NCI-H2227 treated with DMSO at 0.1 percent for 48 hours (cell line): ENCODE measurements at places on chromosomes 6 and 20.

- no peak for DNase-seq
Observed at GRCh38 chr6:169212436-169212835, 41.2 kb downstream of the THBS2 start.

- DNase-seq = no peak
Observed at GRCh38 chr20:53163486-53163885, 191.3 kb downstream of the TSHZ2 start.

DNA sequence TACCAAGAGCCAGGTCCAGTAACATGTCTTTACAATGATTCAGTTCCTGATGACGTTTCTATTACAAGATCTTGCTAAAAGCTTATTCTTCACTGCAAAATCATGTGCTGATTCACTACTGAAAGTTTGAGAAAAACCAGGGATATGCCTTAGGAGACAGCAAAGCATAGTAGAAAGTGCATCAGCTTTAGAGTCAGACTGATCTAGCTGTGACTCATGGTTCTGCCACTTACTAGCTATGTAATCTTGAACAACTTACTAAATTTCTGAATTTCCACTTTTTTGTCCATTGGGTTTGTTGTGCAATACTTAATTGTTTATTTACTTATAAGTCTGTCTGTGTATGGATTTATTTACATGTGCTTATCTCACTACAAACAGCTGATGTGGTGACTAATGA, 198.5 kb upstream of the RSPO3 start:
- no peak for DNase-seq

- no peak for DNase-seq
Observed at GRCh38 chr6:3383525-3383924, 73.3 kb downstream of the SLC22A23 start.

GRCh38 chr6:12490351-12490903, 200.3 kb downstream of the EDN1 start:
- no peak for DNase-seq

- no peak for DNase-seq
Observed at GRCh38 chr20:61129311-61129710, 122.8 kb upstream of the CDH4 start.

- DNase-seq = no peak
Observed at GRCh38 chr6:41463062-41463930, 82.9 kb upstream of the FOXP4 start.

GRCh38 chr20:6940876-6941275, 173.4 kb downstream of the BMP2 start:
- no peak for DNase-seq

DNA sequence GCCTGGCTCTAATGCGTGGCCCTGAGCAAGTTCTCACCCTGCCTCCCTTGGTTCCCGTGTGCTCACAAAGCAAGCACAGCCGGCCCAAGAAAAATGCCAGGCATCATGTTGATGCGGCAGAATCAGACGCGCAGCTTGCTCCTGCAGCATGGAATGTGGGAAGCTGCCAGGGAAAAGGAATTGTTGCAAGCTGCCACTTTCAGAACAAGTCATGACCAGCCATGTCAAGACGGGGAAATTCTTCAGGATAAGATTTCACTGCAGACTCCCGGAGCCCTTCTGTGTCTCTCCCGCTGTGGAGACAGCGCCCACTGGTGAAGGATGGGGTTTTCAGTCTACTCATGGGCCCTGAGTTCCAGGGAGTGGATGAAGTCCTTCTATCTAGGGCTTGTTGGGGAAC, 4.6 kb downstream of the DACT2 start:
- no peak for DNase-seq

DNA sequence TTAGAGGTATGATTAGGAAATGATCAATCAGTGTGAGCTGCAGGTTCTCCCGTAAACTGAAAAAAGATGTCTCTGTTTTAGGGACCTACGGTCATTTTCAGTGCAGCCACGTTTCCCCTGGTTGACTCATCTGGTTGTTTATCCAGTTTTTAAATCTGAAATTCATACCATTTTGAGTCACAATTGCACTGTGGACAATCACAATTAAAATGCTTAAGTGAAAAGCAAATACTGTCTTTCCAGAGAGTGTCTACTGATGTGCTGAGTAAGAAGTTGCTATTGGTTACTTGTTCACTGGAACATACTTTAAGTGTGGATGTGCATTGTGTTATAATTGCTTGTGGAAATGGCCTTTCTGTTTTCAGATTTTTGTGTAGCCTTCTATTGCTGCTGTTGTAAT, 305.1 kb upstream of the SASH1 start:
- DNase-seq = no peak

- DNase-seq = no peak
Observed at GRCh38 chr20:9412309-9412708, 102.1 kb upstream of the LAMP5 start.

- DNase-seq = no peak
Observed at GRCh38 chr6:169189686-169190085, 64.0 kb downstream of the THBS2 start.

GRCh38 chr6:114419175-114419574, 76.4 kb upstream of the HS3ST5 start:
- no peak for DNase-seq

GRCh38 chr6:36546308-36546919, 865 bp downstream of the STK38 start:
- no peak for DNase-seq

GRCh38 chr20:43446361-43446879, 11.3 kb upstream of the SRSF6 start:
- no peak for DNase-seq

- no peak for DNase-seq
Observed at GRCh38 chr20:61919239-61919638, 146.4 kb downstream of the TAF4 start.

DNA sequence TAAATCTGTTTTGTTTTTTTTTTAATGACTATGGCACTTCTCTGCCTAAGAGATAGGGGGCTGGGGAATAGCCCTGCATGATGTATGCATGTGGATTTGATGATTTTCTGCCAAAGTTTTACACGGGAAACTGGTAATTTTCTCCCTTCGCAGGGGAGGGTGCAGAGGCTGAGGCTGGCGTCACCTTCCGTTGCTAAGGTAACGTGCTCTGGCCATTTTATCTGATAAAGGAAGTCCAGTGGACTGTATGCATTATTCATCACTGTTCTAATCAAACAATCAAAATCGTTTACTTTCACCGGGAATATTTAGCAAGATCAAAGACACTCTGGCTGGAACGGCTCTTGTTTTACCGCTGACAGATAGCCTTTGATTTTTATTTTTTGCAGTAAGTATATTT, 789 bp downstream of the PHACTR1 start:
- peak; percentile 30 for DNase-seq

DNA sequence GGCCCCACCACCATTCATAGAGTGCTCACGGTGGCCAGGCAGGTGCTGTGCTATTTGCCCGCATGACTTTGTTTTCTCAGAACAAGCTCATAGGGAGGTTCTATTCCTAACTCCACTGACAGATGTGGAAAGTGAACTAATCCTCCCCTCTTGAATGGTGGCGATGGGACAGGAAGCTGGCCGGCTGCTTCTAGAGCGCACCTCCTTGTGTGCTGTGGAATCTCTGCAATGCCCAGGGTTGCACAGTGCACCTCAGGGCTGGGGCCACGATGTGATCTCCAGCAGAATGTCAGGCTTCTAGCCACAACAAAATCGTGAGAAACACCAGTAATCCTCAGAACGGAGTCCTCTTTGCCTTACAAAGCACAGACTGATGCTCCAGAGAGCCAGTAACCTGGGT, 53.8 kb upstream of the SLC22A23 start:
- DNase-seq = no peak

GRCh38 chr6:126227833-126228702, 111.8 kb upstream of the CENPW start:
- peak; percentile 53 for DNase-seq

DNA sequence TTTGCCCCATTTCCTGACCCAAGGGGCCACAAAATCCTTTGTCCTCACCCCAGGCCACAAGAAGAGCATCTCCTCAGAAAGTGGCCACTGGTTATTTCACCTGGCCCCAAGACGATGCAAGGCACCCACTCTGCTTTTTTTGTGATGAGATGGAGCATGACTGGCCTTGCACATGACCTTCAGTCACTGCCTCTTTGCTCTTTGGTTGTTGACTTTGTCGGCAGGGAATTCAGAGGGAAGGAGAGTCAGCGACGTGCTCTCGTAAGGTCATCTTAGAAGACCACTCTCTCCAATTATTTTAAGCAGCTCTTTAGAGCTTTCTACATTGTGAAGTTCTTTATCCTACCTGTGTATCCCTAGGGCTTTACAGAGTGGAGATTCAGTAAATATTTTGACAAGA, 306.7 kb downstream of the PLCB1 start:
- DNase-seq = no peak

DNA sequence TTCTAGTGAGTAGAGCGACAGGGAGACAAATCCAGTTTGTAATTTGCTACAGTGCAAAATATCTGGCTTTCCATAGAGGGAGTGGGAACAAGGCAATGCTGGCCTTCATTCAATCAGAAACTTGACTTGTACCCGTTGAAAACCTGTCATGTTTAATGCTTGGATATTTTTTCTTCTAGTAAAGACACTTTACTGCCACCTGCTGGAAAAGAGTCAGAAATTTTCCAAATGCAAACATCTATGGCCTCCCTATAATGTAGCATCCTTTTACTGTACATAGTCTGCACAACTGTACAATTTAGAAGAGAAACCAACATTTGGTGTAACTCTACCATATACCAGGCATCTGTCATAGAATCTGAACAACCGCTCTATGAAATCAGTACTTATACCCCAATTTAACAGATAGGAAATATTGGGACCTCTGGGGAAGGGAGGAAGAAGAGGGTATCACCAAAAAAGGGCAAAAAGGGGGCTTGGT, 16.7 kb upstream of the TBC1D20 start:
- peak; percentile 73 for DNase-seq

- DNase-seq = no peak
Observed at GRCh38 chr6:42929821-42930360, 611 bp downstream of the CNPY3 start.

DNA sequence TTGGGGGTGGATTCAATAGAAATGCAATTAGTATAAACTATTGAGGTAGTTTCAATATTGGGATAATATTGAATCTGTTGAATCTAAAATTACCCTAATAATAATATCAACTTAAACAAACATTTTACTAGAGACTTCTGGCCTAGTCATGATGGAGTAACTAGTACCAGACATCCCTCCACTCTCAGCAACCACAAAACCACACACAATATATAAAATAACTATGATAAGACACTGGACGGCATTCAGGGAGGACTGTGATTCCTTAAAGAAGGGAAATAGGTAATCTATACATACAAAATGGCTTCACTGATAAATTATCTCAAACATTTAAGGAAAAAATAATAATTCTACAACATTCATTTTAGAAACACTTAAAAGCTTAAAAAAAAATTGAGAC, 38.9 kb upstream of the TMEM14A start:
- DNase-seq = no peak

GRCh38 chr6:90178384-90178855, 118.2 kb downstream of the BACH2 start:
- no peak for DNase-seq

GRCh38 chr6:100381111-100381510, 83.6 kb downstream of the SIM1 start:
- DNase-seq = no peak

- DNase-seq = peak; percentile 74
Observed at GRCh38 chr6:3039384-3039783, 28.9 kb upstream of the RIPK1 start.

DNA sequence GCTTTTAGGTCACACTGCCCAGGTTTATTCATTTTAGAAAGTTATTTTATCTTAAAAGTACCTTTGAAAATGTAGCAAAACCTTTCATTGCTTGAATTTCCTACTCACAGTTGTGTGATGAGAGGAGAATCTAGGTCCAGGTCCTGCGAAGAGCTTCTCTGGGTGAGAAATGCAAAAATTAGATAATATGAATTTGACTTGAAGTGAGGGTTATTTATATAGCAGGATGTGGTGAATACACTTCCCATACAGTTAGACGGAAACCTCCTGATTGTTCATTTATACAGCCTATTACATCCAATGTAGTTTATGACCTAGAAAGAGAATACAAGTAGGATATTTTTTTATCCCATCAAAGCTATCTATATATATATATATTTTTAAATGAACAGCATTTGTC, 30.5 kb downstream of the CDKAL1 start:
- no peak for DNase-seq

GRCh38 chr6:157460182-157460999, 79.4 kb downstream of the ZDHHC14 start:
- DNase-seq = no peak

- no peak for DNase-seq
Observed at GRCh38 chr6:105035299-105035698, 78.4 kb downstream of the LIN28B start.

DNA sequence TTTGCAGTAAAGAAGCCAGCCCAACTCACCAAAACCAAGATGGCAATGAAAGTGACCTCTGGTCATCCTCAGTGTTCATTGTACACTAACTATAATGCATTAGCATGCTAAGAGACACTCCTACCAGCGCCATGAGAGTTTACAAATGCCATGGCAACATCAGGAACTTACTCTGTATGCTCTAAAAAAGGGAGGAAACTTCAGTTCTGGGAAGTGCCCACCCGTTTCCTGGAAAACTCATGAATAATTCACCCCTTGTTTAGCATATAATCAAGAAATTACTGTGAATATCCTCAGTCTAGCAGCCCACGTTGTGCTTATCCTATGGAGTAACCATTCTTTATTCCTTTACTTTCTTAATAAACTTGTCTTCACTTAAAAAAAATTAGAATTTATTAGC, 19.4 kb upstream of the TRERF1 start:
- no peak for DNase-seq

- DNase-seq = peak; percentile 23
Observed at GRCh38 chr20:4875578-4876067, 125.7 kb downstream of the SLC23A2 start.

DNA sequence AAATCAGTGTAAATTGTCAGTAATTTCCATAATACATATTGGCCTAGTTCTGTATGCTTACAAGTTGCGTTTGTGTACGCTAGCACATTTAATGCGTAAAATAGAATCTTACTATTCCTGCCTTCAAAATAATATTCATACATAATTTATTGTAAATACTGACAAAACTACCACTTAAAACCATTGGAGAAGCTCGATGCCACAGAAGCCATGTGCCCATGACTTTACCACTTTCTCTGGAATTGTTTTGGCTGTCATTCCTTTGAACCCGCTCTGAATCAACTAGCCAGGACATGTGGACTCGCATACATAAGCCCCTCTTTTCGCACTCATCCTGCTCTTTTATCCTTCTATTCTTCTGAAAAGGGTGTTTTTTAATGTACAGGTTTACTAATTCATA, 151.5 kb downstream of the TMEM242 start:
- no peak for DNase-seq

DNA sequence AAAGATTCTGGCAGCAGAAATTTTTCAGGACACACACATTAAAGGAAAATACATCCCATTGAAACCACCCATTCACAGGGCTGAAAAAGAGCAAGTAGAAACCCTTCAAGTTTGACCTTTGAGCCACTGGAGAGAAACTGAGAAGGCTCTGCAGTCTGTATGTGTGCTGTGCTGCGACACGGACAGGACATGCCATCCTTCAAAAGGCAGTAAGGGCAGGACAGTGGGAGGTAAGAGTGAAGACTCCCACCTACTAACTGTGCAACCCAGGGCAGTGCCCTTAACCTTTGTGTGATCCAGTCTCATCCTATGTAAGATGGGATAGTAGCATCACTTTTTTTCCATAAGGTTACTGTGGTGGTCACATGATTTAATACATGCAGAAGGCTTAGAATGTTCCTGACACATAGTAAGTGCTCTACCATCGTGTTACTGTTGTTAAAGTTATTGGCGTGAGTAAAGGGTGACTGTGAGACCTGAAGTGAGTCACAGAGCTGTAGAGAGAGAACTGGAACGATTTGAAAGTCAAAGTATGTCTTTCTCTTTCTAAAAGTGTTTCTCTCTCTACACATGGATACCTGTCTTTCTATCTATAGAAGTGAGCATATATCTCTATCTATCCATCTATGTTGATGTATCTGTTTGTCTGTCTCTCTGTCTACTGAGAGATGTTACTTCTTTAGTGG, 153.7 kb upstream of the OLIG3 start:
- no peak for DNase-seq
